Germinal center (tissue), 1 donor: ENCODE measurements at places on chromosomes 16 and 17.

DNA sequence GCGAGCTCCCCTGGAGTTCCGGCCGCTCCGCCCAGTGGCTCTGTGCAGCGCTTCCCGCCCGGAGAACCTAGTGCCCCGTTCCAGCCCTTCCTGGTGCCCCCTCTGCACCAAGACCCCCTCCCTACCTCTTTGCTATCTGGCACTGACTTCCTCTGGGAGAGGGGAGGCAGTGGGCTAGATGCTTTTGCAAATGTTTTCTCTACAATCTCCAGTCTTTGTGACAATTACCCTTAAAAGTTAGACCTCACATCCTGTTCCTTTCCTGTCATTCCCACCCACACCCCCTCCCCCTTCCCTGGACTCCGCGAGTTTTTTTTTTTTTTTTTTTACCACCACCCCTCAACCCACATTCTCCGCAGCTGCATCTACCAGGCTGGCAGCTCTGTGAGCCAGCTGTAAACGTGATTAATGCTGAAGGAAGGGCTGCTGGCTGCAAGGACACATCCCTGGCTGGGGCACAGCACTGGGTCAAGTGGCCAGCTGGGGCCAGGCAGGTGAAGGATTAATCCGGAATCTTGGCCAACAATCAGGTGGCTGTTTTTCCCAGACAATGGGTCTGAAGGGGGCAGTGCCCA is 101.5 kb downstream of the MGAT5B start:
- DNase-seq: no peak

GRCh38 chr17:1299552-1300370 is 20.3 kb downstream of the TRARG1 start:
- no peak for DNase-seq

DNA sequence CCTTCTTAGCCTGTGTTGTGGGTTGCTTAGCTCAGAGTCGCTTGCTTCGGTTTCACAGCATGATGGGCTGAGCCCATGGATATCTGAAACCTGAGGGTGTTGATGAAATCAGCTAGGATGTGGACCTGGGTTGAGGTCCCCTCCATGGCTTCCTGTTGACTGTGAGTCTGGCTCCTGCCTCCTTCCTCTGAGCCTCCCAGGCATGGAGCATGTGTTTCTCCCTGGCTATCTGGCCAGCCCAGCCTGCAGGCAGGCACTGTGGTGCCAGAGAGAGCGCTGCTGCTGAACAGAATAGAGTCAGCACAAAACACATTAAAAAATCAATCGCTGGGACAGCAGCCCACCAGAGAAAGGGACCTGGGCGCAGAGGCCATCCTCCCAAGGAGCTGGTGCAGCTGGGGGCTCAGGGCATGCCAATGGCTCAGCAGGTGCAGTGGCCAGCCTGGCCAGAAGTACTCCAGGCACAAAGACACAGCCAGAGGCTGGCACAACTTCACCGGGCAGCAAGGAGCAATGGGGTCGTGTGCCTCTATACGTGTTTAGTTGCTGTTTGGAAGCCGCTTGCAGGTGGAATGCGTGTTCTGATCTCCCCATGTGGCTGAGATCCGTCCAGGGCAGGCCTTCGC is 28.3 kb upstream of the GPRC5C start:
- DNase-seq: no peak

- DNase-seq: no peak
These were observed 59.8 kb downstream of the PGS1 start for GRCh38 chr17:78438271-78438691.

- no peak for DNase-seq
These were observed 86.8 kb downstream of the CMIP start for GRCh38 chr16:81531419-81531821.

- DNase-seq: no peak
These were observed 25.9 kb upstream of the SPNS3 start for GRCh38 chr17:4407851-4408250.

DNA sequence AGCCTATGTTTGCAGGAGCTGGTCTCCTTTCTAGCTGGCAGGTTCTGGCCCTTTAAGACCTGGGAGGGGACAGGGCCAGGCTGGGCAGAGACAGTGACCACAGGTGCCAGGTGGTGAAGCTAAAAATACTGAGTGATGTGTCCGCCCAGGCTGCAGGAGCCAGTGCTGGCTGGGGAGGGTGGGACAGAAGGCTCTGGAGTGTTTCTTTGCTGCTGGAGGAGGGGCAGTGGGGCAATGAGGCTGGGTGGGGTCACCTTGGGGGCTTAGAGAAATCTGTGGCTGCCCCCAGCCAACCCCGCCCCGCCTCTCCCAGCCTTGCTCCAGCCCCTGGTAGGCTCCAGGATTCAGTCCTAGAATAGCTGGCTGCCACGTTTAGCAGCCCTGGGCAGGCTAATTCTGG is 30.4 kb upstream of the SBK1 start:
- no peak for DNase-seq

DNA sequence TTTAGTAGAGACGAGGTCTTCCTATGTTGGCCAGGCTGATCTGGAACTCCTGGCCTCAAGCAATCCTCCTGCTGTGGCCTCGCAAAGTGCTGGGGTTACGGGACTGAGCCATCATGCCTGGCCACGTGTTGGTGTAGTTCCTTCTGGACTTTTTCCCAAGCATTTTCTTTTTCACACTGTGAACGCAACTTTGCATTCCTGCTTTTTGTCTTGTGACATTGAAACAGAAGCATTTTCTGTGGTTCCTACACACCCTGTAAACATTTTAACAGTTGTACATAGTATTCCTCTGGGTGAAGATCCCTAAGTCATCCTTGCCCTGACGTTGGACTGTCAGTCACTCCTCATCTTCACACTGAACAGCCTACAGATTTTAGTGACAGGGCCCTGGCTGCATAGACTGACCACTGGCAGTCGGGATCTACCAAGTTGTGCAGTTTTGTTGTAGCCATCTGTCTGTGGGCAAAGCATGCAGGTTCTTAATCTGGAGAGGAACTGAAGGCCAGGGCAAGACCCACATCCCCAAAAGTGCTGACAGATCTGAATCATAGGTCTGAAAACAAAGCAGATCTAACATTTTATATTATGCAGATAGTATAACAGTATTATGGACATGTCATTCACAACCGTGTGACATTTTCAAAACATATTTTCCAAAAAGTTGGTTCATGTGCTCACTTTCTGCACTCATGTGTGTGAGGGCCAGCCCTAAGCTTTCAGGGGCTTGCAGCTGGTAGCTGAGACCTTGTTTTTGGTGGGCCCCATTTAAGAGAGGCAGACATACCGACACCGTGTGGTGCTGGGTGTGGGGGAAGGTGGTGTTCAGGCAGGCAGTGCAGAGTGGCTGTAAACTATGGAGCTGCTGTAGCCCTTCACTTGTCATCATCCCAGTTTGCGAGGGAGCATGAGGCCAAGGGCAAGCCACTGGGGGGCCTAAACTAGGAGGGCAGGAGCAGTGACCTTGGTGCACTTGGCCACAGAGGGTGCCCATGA is 59.9 kb downstream of the EPN2 start:
- DNase-seq: no peak

- no peak for DNase-seq
These were observed 57.5 kb downstream of the RNF213 start for GRCh38 chr17:80318166-80318565.

DNA sequence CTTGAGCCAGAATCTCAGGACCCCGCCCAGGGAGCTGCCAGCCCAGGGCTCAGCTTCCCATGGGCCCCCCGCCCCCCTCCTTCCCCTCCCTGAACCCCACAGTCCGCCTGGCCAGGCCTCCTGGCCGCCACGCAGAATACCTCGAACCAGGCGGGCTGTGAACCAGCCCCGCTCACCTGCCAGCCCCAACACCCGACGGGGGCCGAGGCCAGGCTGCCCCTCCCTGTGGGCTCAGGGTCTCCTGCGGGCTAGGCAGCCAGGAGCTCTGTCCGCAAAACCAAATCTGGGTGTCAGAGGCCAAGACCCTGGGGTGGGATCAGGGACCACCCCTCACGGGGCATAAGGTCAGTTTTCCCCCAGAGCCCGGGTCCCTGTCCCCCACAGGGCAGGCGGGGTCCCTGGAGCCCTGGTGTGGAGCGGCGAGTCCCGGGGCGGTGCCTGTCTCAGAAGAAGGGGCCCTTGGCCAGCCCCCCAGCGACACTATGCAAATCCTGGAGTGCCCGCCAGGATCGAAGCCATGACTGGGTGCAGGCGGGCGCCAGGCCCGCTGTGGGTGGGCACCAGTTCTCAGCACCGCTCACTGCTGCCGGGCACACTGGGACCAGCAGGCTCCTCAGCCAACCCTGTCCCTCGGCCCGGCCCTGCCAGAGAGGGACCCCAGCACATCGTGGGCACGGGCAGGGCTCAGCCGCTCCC is 6.4 kb upstream of the PRR35 start:
- DNase-seq: no peak

GRCh38 chr17:81306898-81307510 is 11.9 kb upstream of the SLC38A10 start:
- DNase-seq: no peak

GRCh38 chr16:8589900-8590688 is at the start of gene TMEM114:
TMEM114 (minus strand) TSS chr16:8590511; CDS start chr16:8589838, 673 bp downstream.
- DNase-seq: no peak

DNA sequence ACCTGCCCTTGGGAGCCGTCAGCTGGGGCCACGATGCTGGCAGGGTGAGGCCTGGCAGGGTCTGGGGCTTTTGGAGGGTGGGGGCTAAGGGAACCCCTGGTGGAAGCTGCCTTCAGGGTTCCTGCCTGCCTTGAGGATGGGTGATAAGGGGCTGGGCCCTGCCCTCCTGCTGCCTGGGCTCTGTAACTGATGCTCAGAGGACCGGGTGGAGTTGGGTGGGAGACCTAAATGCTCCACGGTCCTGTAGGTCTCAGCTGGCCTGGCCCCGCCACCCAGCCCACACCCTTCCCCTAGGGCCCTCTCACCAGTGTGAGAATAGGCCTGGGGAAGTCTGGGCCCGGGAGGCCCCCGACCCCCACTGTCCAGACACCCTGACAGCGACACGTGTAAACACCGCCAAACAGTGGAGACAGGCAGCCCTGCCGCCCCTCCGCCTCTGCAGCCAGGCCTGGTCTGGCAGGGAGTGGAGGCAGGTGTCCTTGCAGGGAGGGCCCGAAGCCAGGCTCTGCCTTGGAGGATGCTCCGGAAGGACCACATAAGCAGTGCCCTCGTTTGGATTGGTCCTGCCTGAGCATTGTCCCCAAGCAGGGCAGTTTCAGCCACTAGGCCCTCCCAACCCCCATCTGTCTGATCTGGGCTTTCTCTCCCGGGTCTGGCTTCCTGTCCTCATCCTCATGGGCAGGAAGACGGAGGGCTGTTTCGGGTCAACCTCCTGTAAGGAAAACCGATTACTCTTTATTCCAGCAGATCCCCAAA is 6.5 kb upstream of the BAHCC1 start:
- no peak for DNase-seq

DNA sequence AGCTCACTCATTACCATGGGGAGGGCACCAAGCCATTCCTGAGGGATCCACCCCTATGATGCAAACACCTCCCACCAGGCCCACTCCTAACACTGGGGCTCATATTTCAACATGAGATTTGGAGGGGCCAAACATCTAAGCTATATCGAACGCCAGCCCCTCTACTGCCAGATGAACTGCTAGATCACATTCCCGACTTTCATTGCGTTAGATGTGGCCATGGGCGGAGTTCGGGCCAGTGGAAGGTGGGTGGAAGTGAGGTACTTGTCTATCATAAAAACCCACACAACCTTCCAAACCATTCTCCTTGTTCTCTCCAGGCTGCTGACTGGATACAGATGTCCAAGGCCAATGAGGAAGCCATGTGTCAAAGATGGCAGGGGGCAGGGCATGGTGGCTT is 27.0 kb upstream of the ANKRD40CL start:
- no peak for DNase-seq

DNA sequence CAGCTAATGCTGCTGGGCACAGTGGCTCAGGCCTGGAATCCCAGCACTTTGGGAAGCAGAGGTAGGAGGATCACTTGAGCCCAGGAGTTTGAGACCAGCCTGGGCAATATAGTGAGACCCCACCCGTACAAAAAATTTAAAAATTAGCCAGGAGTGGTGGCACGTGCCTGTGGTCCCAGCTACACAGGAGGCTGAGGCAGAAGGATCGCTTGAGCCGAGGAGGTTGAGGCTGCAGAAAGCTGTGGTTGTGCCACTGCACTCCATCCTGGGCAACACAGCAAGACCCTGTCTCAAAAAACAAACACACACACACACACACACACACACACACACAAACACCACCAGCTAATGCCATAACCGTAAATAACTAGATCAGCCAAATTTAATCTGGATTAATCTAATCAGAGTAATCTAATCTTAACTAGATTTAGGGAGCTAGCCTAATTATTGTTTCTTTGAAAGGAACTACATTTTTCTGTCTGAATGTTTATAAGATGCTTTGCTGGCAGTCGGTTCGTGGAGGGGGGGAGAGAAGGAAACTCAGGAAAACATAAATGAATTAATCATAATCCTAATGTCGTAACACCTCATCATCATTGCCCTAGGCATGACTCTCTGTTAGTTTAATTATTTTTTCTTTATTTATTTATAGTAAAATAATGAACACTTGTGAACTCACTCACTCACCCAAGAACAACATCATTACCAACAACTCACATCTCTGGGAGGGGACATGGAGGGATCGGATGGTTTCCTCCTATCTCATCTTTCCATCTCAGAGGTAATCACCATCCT is 12.5 kb upstream of the RBBP6 start:
- DNase-seq: no peak

DNA sequence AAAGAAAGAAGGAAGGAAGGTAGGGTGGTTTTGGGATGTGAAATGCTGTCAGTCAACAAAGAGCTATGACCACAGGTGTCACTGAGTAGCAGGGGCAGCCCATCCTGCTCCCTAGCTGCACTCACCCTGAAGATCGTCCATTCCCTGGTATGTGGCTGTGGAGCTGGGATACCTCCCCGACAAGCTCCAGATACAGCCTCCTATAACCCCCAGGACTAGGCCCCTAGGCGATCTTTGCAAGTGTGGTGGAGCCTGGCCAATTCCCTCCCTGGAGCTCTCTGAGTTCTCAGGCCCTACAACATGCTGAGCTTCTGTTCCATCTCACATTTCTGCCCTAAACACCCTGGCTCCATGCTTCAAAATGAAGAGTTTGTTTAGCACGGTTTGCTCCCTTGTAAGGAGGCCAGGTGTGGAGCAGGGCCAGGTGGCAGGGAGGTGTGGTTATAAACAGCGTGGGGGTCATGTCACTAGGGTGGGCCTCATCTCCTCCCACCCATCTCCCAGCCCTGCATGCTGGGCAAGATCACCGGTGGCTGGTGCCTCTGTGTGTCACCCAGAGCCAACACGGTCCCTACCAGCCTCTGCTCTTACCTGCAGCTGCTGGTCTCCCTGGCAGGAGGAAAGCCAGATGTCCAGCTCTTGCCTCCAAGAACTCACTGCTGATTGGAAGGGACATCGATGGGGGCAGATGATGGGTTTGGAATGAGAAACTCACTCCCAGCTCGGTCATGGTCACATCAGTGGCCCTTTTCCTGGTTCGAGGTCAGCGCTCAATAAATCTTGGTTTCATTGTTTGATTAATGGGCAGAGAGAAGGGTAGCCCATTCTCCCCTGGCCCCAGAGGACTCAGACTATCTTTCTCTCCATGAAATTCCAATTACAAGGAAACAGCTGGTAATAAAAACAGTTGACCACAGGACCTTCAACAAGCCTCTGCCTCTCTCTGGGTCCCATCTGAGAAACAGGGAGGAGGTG is 511.0 kb upstream of the CDH5 start:
- no peak for DNase-seq

DNA sequence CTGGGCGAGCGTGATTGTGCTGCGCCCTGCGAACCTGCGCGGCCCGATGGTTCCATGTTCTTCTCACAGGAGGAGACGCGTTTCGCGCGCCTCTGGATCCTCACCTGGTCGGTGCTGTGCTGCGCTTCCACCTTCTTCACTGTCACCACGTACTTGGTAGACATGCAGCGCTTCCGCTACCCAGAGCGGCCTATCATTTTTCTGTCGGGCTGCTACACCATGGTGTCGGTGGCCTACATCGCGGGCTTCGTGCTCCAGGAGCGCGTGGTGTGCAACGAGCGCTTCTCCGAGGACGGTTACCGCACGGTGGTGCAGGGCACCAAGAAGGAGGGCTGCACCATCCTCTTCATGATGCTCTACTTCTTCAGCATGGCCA is 1.0 kb downstream of the FZD2 start:
- no peak for DNase-seq
